GM23338 (cell line): ENCODE measurements at places on chromosomes 12 and 14. TPM values are rescaled to one million over a fixed set of nuclear protein-coding genes. Genes with fewer than 3 reads are reported as not detected.

GRCh38 chr14:68568907-68569897 is 223.7 kb downstream of the ZFP36L1 start:
- no peak overlapping the region for H3K27ac ChIP-seq
- no peaks in the 10 kb centered on the region for H3K4me1 ChIP-seq
- no peak for DNase-seq
- H3K27me3 ChIP-seq: no peaks in the 10 kb centered on the region
- no peaks in the 10 kb centered on the region for H3K36me3 ChIP-seq

- no peak overlapping the region for H3K27ac ChIP-seq
- H3K4me3 ChIP-seq: no peak overlapping the region
- peaks cover 7% of the 10 kb centered on the region for H3K4me1 ChIP-seq
- no peaks in the 10 kb centered on the region for H3K27me3 ChIP-seq
- DNase-seq: no peak
Measured at GRCh38 chr14:73344319-73344718, 107.0 kb downstream of the PAPLN start.

GRCh38 chr12:111761099-111761498 is 5.6 kb upstream of the ALDH2 start:
- no peak for DNase-seq
- H3K27ac ChIP-seq: no peak overlapping the region
- no peaks in the 10 kb centered on the region for H3K36me3 ChIP-seq
- H3K4me3 ChIP-seq: no peak overlapping the region
- peaks cover 12% of the 10 kb centered on the region; the same call in 1 of the 2 replicates for H3K4me1 ChIP-seq

Gene SPTB
- total RNA-seq: 1.9 and 2.4 TPM in 2 replicates

DNA sequence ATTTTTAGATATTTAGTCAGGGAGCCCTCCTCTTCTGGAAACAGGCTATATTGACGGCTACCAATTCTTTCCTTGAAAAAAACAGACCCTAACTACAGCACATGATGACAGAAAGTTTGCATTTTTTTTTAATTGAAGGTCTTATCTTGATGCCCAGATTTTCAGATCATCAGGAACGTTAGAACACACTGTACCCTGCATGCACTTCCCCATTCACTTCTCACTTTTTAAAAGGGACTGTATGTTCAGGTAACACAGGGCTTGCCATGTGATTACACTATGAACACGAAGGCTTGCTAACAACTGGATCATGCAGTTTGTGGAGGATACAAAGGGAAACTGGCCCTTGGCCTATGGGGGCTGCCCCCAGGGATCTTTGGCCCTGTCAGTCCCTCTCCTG is 92.6 kb downstream of the RPS29 start:
- no peaks in the 10 kb centered on the region for H3K27me3 ChIP-seq
- no peak for DNase-seq
- H3K4me1 ChIP-seq: no peaks in the 10 kb centered on the region; the same call in 1 of the 2 replicates
- H3K4me3 ChIP-seq: no peak overlapping the region
- H3K27ac ChIP-seq: no peak overlapping the region
- no peaks in the 10 kb centered on the region for H3K36me3 ChIP-seq
